ENCODE measurements at places on chromosomes 5 and 9.
A peak's percentile ranks its signal among the peaks of the same experiment; 100 is the strongest.

GRCh38 chr9:135712613-135713295, 10.8 kb downstream of the KCNT1 start:
- no peak for DNase-seq

- no peak for DNase-seq
Observed at GRCh38 chr5:132475497-132475882, 15.1 kb downstream of the IRF1 start.

- no peak for DNase-seq
Observed at GRCh38 chr5:21765406-21765805, 1087.7 kb downstream of the CDH12 start.

DNA sequence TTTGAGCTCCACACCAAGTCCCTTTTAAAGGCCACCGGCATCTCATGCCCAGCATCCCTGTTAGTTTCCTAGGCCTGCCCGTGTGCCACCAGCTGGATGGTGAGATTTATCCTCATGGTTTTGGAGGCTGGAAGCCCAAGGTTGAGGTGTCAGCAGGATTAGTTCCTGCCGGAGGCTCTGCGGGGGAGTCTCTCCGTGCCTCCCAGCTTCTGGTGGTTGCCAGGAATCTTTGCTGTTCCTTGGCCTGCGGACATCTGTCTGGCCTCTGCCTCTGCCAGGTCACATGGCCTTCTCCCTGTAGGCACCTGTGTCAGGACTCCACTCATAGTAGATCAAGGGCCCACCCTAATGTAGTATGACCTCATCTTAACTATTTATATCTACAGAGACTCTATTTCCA, 45.4 kb downstream of the JADE2 start:
- DNase-seq: no peak

DNA sequence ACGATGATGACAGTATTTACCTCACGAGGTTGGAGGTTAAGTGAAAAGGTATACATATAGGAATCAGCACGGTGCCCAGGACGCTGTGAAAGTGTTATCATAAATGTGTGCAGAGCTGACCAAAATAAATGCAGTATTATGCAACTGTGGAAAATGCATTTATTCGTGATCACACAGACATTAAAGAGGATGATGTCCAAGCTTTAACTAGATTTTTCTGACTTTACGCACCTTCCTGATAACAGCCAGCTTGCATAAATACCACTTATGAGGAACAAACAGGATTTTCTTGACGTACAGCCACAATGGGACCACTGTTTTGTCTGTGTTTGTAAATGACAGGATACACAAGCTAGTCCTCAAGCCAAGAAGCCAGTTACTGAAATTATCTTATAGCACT, 71.4 kb upstream of the ATP10B start:
- DNase-seq: no peak

DNA sequence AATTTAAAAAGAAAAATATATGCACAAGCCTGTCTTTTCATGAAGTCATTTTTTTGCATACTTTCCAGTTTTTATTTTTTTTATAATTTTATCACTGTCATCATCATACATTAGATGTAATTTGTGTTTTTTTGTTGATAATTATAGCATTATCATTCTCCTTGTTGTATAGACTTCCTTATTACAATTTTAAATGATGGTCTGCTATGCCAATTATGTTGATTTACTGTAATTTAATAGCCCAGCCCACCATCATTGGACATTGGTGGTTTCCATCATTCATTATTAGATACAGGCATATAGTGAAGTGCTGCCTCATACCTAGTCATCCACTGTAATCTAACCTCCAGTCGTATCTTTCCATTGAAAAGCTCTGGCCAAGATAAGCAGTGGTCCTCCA, 3.8 kb upstream of the TJP2 start:
- DNase-seq: no peak

- DNase-seq: peak; percentile 100
Observed at GRCh38 chr5:169695919-169696490, 58.9 kb downstream of the DOCK2 start.

- peak; percentile 31 for DNase-seq
Observed at GRCh38 chr5:139650689-139651042, 2.5 kb downstream of the CXXC5 start.

DNA sequence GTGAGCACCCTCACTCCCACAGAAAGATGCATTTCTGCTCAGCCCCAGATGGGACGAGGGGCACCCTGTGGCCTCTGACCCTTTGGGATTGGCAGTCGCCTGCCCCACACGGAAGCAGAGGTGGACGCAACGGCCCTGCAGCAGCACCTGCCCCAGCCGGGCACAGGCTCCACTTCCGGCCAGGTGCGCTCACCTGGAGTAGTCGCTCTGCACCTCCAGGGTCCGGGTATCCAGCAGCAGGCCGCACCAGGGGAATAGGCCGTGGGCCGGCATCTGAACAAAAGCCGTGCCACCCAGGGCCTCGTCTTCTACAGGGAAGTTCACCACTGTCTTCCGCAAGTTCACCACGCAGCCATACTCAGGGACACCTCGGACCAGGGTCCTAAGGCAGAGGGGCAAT, 30.7 kb downstream of the TERT start:
- DNase-seq: no peak

DNA sequence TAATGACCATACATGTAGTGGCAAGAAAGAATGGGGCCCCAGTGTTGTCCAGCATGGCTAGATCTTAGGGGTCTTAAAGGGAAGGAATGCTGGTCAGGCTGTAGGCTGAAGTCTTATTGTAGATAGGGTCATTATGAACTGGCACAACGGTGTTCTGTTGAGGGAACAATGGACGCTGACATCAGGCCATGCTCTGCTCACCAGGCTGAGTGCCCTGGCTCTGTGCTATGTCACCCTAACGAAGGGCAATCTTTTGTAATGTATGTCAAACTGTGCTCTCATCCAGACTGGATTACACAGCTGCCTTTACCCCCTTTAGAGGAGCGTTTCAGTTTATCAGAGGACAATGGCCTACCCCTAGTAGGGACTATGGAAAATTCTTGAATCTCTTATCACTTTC, 14.6 kb upstream of the ZNF608 start:
- DNase-seq: no peak

GRCh38 chr9:91418215-91418610, 5.4 kb downstream of the NFIL3 start:
- no peak for DNase-seq

- peak; percentile 83 for DNase-seq
Observed at GRCh38 chr5:125181955-125182354, 435.5 kb upstream of the ZNF608 start.

DNA sequence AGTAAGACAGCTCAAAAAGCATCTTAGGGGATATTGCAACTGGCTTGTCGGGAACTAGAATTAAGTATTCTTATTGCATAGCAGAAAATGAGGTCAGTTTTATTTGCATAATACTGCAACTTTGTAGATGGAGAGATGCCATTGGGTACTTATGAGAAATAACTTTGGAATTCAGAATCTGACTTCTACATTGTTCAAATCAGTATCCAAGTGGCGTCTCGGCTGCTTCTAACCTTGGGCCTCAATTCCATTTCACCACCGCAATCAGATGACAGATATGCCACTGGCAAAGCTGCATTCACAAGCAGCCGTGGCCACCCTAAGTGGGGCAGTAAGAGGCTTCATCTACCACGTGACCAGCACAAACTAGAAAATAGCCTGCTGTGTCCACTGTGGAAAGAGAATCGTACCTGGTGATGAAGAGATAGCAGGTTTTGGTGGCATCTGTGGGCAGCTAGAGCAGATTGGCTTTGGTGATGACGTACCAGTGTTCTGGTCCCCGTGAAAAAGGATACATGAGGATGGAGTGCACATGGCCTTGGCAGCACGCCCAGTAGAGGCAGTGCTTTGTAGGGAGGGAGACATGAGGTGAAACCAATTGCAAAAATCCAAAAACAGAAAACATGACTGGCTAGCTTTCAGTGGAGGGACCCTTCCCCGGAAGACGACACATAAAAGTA, 116.6 kb downstream of the KLHL3 start:
- peak; percentile 43 for DNase-seq

DNA sequence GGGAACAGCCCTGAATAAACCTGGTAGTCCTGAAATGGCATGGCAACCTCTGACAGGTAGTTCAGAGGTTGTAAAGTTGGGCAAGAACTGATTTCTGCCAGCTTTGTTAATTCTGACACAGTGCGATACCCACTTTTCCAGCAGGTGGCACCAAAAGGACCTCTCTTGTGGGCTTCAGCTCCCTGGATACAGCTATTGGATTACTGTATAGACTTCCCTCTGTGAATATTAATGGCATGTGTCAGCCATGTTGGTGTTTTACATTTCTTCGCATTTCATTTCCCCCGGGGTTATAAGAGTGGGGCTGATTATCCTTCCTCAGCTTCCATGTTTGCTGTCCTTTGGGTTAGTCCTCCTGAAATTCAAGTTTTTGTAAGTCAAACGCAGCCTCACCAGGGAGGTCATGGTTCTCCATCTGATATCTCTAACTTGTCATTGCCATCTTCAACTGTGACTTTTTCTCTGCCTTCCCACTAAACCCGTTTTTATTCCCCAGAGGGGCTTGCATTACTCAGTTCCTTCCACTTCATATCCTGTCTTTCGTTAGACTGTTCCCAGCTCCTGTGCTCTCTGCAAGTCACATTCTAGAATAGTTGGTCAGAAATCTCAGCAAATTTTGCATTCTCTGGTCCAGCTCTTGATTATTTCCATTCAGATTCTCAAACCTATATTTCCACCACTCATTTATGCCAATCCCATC, 135.6 kb downstream of the LIFR start:
- DNase-seq: peak; percentile 70

GRCh38 chr9:99052815-99053715, 51.8 kb upstream of the TGFBR1 start:
- no peak for DNase-seq

GRCh38 chr9:73023025-73023541, 70.2 kb upstream of the ALDH1A1 start:
- peak; percentile 65 for DNase-seq

GRCh38 chr5:124574521-124575436, 171.7 kb downstream of the ZNF608 start:
- DNase-seq: no peak

Measured in kidney tubule cell (primary cell).